ENCODE measurements at places on chromosomes 12 and 14.
A peak's percentile ranks its signal among the peaks of the same experiment; 100 is the strongest.

DNA sequence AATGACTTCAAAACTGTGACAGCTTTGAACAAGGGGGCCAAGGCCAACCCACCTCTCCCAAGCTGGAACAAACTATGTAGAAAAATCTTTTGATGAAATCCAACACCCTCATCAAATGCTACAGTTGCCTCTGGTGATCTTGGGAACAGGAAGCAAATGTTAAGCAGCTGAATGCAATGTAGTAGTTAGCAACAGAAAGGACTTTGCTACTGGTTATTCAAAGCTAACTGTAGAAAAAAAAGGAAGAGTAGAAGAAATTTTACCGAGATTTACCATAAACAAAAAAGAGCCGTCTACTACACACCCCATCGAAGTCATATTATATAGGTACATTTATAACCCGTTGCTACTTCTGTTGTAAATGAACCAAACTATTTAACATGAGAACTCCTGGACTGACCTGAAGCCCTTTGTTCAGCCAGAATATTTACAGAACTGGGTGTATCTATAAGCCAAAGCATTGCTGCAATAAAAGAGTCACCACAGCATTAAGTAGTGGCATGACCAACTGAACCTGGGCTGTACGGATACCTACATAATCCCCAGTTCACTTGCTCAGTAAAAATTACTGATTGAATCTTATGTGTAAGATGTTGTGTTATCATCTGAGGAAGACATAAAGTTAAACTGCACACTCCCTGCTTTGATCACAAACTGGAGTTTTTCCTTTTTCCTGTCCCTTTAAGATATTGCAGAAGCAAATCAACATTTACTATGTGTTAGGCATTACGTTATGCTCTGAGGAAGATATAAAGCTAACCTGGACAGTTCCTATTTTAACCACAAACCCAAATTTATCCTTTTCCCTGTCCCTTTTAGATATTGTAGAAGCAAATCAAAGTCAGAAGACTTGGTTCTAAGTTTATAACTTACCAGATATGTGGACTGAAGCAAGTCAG is 25.1 kb downstream of the SYNJ2BP start:
- no peak for DNase-seq

DNA sequence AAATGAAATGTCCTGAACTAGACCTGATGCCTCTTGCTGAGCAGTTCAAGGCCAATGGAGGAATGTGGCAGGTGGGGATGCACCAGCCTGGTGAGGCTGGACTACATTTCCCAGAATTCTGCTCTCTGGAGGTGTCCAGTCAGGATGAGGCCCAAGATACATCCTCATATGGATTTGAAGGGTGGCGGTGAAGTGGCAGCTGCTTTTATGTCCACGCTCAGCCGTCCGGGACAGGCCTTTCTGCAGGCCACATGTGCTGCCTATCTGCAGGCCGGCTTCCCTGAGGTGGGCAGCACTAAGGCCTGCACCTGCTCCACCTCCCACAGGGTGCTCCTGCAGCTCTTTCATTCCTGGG is 230.2 kb downstream of the BCL11B start:
- no peak for DNase-seq

GRCh38 chr12:126914170-126914793 is 1352.7 kb upstream of the TMEM132C start:
- DNase-seq: no peak

GRCh38 chr14:20485900-20486299 is 16.7 kb downstream of the PNP start:
- DNase-seq: no peak

- no peak for DNase-seq
Observed at GRCh38 chr12:111893287-111893686, 51.3 kb downstream of the MAPKAPK5 start.

- no peak for DNase-seq
Observed at GRCh38 chr12:14289601-14290000, 75.9 kb upstream of the ATF7IP start.

GRCh38 chr12:87795555-87795954 is 233.6 kb downstream of the C12orf50 start:
- no peak for DNase-seq

DNA sequence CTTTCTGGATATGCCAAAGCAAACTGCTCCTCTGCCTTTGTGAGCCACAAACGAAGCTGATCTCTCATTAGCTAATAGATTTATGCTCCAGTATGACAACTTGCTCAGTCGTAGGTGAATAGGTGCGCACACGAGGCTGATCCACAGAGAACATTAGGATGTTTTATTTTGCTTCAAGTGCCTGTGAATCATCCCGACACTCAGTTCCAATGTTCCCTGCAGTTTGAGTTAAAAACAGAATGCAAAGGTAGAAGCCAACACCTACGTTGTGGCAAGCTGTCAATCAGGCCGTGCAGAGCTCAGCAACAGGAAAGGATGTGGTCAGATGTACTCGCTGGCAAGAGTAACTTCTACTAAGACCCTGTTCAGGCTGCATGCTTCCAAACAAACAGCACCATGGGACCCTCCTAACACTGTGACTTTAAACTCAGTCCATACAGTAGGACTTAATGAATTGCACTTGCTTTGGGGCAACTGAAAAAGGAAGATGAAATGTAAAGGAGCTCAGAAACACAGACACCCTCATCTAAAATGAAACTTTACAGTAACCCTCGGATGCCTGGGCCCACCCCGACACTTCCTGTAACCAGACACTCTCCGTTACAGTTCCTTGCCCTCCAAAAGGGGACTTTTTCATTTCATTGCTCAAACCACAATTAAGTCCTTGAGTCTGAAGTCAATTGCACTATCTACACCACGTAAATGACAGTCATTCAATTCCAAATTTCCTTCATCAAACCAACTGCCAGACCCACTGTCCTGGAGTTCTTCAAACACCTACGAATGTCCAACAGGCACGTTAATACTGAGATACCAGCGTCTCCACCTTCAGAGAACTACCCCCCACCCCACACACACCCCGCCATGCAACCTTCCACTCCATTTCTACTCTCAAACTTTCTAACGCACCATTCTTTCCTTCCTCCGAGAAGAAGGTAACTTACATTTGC is 1.6 kb downstream of the CCDC88C start:
- DNase-seq: peak; percentile 49

- DNase-seq: no peak
Observed at GRCh38 chr14:26008290-26008689, 589.5 kb downstream of the NOVA1 start.

- DNase-seq: no peak
Observed at GRCh38 chr12:49293056-49293956, 1.6 kb upstream of the PRPH start.

GRCh38 chr12:43848786-43849185 is 12.9 kb downstream of the TMEM117 start:
- DNase-seq: no peak

GRCh38 chr14:105097794-105098127 is 32.5 kb upstream of the GPR132 start:
- DNase-seq: no peak

- no peak for DNase-seq
Observed at GRCh38 chr12:1933342-1934051, 15.0 kb upstream of the CACNA2D4 start.

DNA sequence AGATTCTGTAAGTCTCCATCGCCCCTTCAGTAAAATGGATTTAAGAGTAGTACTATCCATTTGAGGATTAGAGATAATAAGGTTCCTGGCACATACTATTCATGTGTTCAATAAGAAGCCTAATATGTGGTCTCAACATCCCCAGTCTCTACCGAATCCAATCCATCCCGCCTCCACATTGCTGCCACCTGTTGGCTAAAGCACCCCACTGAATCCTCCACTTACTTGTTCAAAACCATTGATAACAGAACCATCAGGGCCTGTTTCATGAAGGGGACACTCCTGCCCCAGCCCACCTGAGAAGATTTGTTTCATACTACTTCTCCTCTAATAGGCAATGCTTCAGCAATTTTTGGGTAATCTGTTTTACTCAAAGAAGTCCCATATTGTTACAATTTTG is 147.5 kb downstream of the SLC2A13 start:
- no peak for DNase-seq

DNA sequence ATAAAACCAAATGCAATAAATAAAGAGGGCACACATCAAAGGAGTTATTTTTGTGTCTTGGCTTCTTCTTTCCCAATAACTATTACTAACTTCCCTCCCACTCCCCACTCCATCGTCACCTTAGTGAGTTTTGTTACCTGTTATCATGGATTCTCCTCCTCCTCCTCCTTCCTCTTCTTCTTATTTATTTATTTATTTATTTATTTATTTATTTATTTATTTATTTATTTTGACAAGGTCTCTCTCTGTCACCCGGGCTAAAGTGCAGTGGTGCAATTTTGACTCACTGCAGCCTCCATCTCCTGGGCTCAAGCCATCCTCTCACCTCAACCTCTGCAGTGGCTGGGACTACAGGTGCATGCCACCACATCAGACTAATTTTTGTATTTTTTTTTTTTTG is 26.4 kb downstream of the WIF1 start:
- no peak for DNase-seq

DNA sequence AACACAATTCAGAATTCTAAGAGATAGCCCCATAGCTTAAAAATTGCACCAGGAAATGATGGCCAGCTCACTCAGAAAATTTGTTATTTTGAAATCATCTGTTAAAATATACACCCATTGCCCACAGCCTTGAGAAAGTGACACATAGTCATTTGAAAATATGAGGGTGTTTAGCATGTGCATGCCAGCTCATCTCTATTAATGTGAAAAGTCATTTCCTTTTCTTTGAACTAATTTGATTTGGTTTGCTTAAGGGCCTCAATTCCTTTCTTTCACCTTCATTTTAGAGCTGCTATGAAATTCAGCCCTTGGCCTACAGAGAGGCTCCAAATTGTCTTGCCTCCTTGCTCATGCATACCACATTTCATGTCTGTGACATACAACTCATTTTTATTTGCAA is 241.4 kb downstream of the PHLDA1 start:
- no peak for DNase-seq

DNA sequence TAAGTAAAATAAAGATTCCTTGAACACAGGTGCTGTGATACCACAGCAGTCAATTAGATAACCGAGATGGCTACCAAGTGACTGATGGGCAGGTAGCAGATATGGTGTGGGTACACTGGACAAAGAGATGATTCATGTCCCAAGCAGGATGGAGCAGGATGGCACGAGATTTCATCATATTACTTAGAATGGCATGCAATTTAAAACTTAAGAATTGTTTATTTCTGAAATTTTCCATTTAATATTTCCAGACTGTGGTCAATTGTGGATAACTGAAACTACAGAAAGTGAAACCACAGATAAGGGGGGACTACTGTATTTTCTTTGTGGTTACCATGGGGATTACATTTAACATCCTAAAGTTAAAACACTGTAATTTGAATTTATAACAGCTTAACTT is 7.5 kb upstream of the ZFP36L1 start:
- no peak for DNase-seq

DNA sequence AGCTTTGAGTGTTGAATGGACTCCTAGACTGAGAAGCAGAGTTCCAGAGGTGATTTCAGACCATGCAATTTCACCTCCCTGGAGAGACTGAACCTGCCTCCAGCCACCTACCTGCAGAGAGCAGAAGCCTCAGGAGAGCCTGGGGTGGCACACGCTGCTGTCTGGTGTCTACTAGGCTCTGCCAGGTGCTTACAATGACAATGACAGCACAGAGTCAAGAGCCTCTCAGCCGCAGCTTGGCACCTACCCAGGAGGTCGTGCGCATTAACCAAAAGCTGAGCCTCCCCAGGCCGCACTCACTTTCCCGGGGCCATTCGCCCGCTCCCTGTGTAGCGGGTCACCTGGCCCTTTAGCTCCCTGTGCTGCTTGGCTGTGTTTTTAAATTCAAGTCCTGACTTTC is 63.2 kb downstream of the TESC start:
- no peak for DNase-seq

- no peak for DNase-seq
Observed at GRCh38 chr12:124683152-124684124, 116.0 kb upstream of the NCOR2 start.

- no peak for DNase-seq
Observed at GRCh38 chr12:47378907-47379306, 299.1 kb upstream of the AMIGO2 start.

DNA sequence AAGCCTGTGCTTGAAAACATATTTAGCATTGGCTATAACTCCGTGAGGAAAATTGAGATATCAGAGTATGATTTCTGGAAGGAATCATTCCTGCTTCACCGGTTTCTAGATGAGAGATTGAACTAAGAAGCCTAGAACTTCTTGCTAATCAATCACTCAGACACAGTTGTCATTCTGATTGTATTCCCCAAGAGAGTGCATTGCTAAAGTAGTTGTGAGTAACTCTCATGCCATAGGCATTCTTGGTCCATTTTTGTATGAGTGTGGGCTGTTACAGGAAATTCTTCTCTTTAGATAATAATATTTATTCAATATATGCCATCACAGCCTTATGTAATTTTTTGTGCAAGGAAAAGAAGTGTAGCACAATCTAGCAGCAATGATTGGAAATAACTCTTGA is 893.3 kb upstream of the MDGA2 start:
- DNase-seq: no peak

DNA sequence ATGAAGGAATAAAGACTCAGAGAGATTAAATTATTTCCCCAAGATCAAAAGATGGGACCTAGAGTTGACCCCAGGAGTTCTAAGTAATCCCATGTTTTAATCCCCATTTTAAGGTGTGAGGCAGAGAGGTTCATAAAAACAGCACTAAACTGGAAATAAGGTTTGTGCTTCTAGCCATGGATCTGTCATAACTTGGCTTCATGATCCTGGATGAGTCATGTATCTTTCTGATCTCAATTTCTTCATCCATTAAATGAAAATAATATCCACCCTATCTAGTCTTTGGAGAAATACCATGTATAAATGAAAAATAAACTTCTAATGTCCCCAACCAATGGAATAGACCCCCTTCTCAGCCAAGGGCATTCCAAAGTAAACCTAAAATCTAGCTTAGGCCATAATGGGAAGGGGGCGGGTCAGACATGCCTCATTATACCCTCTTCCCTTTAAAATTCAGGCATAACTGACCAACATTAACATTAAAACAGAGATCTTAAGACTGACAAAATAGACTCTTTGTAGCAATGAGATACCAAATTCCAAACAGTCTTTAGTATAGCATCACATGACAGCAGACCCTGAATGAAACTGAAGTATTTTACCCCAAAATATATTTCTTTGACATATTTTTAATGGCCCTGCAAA is 47.8 kb downstream of the SLC41A2 start:
- no peak for DNase-seq

- DNase-seq: no peak
Observed at GRCh38 chr14:34993426-34993825, 10.6 kb downstream of the SRP54 start.

- DNase-seq: no peak
Observed at GRCh38 chr12:58567189-58567588, 353.1 kb downstream of the LRIG3 start.

GRCh38 chr12:91098941-91099340 is 12.4 kb downstream of the LUM start:
- no peak for DNase-seq

DNA sequence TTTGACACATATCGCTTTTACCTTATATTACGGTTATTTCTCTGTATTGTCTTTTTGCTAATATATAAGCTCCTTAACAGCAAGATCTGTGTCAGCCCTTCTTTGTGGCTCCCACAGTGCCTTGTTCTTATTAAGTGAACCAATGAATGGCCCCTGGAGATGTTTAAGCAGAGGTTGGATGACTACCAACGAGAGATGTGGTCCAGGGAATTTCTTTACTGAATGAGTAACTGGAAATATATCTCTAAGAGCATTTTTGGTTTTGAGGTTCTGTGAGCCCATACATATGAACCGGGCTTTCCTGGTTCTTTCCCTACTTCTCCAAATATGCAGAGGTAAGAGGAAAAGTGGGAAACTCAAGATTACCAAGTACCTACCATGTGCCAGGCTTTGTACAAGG is 23.5 kb downstream of the CALCOCO1 start:
- DNase-seq: no peak

GRCh38 chr14:71011479-71011878 is 104.2 kb downstream of the PCNX1 start:
- no peak for DNase-seq

GRCh38 chr12:47095446-47096236 is 15.9 kb upstream of the AMIGO2 start:
- no peak for DNase-seq

Data from activated T-helper 1 cell treated with Interleukin-2 at 50 U/mL for 16 hours (primary cell).